ENCODE measurements at places on chromosomes 2 and 18.

DNA sequence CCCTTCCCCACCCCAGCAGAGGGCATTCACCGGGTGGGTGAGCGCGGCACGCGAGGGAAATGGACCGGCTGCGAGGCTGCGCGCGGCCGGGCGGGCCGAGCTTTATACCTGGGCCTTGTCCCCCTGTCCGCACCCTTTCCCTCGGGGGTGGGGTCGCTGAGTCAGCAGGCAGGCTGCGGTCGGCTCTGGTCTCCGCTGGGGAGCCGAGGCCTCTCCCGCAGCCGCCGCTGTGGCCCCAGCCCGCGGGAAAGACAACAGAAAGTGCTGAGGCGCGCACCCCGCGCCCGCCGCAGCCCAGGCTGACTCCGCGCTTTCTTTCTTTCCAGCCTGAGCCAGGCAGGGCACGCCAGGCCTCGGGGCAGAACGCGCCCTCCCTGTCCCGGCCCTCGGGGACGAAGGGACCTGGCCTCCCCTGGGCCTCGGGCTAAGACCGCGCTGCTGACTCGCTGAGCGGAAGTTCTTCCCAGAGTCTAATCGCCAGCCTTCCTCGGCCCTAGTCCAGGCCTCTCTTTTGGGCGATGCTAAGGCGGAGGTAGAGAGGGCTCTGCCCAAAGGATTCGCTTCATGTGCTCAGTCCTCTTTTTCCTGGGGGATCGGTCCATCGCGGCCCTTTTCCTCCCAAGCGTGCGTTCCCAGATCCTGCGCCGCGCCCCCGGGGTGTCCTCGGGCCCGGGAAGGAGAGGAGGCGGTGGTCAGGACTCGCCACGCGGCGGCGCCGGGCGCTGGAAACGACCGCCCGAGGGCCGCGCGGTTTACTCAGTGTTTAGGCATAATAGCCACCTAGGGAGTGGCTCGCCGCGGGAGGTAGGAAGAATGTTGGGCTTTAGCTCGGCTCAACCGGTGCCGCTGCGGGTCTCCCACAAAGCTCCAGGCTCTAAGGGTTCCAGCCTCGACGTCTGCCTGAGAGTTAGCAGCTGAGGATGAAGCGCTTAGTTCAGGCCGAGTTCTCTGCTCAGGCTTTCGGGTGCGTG lies at the start of gene CRYBA2:
TSS of gene CRYBA2 (minus strand) at position 78 of the 971 bp plus-strand sequence. CDS start 246 bp downstream, outside the sequence.
- no peak for DNase-seq

DNA sequence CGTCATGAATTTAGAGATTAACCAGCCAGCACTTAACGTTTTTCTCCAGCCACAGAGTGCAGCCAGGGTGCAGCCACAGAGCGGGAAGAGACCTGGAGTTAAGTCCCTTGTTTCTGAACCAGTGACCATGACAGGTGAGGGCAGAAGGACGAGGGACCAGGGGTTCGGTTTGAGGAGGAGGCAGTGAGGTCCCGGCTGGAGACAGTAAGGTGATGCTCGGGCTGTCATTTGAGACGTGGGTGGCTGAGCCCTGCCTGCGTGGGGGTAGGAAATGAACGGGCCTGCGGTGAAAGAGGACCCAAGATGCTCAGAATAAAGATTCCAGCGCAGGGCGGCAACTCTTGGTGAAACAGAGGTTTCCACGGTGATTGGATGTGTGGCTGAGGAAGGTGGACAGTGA lies 205.9 kb downstream of the SNTG2 start:
- DNase-seq: no peak

- no peak for DNase-seq
These were observed at the start of gene HOXD10 for GRCh38 chr2:176115883-176116813. Gene HOXD10 (plus strand): TSS chr2:176116778. CDS start chr2:176116834, 56 bp downstream.

GRCh38 chr2:217220228-217221013 lies 360.6 kb upstream of the TNP1 start:
- no peak for DNase-seq

- no peak for DNase-seq
These were observed 297.4 kb upstream of the GCFC2 start for GRCh38 chr2:76008001-76008702.

- no peak for DNase-seq
These were observed 684.6 kb upstream of the SOX11 start for GRCh38 chr2:5007596-5007995.

DNA sequence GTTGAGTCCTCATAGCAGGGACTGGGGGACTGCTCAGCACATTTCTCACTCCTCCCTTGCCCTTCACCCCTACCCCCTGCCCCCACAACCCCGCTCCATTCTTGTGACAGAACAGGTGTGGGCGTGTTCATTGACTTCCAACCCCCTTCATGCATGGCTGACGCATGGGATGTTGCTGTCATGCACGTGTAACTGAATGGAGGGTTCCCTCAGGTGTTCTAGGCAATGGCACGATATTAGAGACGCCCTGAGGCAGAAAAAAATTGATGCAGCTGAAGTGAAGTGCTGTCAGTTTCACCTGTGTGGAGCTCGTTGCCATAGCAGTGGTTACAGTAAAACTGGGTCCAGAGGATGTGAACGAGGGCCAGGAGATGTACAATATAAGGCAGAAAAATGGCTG lies 6.5 kb upstream of the THOC1 start:
- DNase-seq: no peak

DNA sequence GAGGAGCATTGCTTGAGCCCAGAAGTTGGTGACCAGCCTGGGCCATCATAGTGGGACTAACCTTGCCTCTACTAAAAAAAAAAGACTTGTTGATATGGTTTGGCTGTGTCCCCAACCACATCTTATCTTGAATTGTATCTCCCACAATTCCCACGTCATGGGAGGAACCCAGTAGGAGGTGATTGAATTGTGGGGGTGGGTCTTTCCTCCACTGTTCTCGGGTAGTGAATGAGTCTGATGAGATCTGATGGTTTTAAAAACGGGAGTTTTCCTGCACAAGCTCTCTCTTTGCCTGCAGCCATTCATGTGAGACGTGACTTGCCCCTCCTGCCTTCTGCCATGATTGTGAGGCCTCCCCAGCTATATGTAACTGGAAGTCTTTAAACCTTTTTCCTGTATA lies 47.0 kb downstream of the PROC start:
- DNase-seq: no peak

DNA sequence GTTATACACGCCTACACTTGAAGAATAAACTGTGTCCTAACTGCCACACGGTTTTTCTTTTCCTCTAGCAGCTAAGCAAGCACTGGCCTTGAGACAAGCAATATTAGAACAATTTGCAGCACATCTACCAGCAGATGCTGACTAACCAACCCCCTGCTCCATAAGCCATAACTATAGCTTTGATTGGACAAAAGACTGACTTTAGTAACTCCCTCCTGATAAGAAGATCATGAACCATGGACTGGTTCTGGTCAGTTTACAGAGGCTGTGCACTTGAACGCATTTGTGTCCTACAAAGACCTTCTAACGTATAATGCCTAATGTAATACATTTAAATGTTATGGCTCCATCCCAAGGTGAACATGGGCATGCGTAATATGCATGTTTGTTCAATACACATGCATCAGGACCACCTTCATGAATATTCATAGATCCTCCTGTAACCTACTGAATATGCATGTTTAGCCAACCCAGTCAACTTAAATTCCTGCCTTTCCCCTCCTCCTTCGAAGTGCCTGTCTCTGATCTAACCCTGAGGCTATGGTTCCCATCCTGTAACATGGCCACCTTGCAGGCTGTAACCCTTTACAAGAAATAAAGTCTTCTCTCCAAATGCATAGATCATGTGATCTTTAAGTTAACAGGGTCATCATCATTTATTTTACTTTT lies 26.5 kb downstream of the SLC4A5 start:
- no peak for DNase-seq

DNA sequence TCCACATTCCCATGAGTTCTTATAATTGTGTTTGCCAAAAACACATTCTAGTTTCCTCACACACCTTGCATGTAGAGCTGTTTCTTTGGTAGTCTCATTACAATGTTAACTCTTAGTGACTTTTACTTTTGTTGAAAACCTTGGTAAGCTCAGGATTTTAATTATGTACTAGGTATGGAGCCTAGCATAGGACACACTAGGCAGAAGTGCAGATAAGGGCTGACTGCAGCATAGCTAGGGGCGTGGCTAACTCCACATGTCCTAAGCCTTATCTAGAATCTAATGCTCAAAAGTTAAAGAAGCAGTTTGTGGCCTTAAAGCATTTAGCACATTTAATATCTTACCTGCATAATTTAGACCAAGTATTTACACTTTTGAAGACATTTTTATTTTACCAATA lies 153.7 kb upstream of the FBXO11 start:
- no peak for DNase-seq

- DNase-seq: no peak
These were observed 87.0 kb upstream of the ID2 start for GRCh38 chr2:8594731-8595427.
